NAMALWA (cell line): ENCODE measurements at places on chromosomes 1 and 21.

GRCh38 chr1:42259739-42260064 lies 75.3 kb downstream of the FOXJ3 start:
- DNase-seq = no peak

DNA sequence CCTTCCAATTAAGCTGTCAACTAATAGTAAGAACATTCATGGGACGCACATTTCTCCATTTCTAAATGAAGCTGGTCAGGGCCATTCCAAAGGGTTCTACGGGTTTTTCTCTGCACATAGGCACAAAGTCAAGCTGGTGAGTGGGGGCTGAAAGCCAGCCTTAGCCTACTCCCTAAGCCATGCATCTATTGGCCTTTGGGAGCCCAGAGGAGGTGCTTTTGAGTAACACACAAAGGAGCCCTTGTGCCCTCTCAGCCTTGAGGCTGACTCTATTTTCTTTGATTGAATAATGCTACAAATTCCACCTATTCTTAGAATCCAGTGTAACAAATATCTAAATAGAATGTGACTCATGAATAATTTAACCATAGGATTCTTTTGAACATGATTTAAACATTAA lies 73.6 kb downstream of the RGS13 start:
- no peak for DNase-seq

- DNase-seq = no peak
These were observed 7.7 kb downstream of the SUCO start for GRCh38 chr1:172540635-172541034.

DNA sequence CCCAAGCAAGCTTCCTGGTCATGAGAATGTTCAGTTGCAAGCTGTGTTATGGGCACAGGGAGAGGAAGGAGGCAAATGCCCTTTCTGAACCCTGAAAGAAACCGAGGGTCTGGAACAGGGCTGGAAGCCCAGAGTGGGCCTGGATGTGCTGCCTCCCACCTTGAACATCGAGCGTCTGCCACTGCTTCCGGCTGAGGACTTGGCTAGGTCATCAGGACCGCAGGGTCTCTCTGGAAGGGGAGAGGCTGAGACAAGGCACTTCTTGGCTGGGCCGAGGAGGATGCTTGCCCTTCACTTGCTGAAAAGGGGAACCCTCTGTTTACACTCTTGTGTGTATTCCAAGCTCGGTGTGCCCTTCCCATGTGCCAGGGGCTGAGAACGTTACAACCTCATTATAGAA lies 168.0 kb upstream of the C1orf174 start:
- no peak for DNase-seq

GRCh38 chr1:204102029-204102611 lies 29.2 kb downstream of the SOX13 start:
- DNase-seq = no peak

DNA sequence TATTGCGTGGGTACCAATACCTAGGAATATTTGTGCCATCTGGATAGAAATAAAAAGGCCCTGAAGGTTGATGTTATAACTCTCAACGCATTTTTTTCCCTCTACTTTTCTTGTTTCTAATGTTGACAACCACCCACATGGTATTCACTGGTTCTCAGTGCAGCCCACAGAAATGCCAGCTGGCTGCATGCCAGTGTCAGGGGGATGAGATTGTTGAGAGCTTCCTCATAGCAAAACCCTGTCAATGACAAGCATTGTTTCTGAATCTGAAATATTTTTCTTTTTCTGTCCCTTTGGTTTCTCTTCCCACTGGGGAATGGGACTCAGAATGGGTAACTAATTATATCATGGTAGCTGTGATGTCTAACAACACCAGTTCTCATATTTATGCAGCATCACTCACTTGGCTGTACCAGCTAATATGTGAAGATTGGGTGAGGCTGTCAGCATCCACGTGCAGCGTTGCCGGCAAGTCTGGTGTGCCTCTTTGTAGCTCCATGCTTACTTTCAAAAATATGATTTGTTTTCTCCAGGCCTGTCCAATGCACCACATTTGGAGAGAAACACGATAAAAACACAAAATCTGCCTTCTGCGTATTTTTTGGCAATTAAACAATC lies 284.6 kb downstream of the PTBP2 start:
- DNase-seq = no peak

DNA sequence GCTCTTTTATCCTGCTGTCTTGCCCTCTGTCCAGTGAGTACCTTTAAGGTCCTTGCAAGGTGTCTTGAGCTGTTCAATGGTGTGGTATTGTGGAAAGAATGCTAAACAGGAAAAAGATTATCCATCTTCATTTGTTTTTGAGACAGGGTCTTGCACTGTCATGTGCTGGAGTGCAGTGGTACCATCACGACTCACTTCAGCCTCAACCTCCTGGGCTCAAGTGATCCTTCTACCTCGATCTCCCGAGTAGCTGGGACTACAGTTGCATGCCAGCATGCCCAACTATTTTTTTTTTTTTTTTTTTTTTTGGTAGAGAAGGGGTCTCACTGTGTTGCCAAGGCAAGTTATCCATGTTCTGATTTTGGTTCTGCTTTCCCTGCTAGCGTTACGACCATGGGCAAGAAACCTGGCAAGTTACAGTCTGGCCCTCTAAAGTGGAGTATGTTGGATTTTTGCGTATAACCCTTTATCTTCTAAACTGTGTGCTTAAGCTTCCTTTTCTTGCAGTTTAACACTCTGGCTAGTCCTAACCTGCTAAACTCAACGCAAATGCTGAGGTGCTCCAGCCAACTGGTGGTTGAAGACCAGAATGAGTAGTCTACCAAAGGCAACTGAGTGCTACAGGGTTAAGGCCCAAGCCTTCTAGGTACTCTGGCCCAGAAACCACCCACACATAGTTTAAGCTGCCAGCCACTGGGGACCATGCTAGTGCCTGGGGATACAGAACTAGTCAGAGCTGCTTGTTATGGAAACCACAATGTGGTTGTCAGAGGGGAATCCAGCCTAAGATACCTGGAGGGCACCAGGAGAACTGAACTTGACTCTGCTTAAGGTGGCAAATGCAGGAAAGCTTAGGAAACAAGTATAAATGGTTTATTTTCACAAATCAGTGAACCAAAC lies 7.9 kb downstream of the RPL11 start:
- no peak for DNase-seq

- DNase-seq = no peak
These were observed 60.7 kb downstream of the SH3GLB1 start for GRCh38 chr1:86765073-86765472.

- DNase-seq = peak; percentile 70
These were observed 15.9 kb upstream of the SRSF4 start for GRCh38 chr1:29197590-29197924.

DNA sequence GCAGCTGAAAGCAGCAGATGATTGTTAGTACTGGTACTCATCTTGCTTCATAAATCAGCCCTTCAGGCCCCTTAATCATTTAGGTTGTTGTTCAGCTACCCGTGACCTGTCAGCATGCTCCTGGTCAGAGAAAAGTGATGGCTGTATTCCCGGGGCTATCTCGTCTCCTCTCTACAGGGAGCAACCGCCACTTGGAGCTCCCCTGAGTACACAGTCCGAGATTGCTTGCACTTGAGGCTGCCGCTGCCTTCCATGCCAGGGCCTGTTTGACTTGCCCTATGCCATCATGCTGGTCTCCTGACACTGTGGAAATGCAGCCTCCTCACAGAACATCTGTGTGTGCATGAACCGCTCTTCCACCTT lies 97.5 kb downstream of the SPATA46 start:
- no peak for DNase-seq

GRCh38 chr1:17768651-17769241 lies 13.6 kb downstream of the ACTL8 start:
- DNase-seq = no peak

GRCh38 chr1:155859881-155860871 lies 809 bp downstream of the SYT11 start:
- peak; percentile 64 for DNase-seq

GRCh38 chr1:204711947-204712701 lies 26.6 kb upstream of the LRRN2 start:
- no peak for DNase-seq

GRCh38 chr1:97356309-97356708 lies 564.5 kb downstream of the DPYD start:
- DNase-seq = no peak

- DNase-seq = no peak
These were observed 16.2 kb downstream of the GIPC2 start for GRCh38 chr1:78061825-78062523.
